NCI-H2171 (cell line): ENCODE measurements at places on chromosomes 4 and X.

- no peak for DNase-seq
Observed at GRCh38 chr4:6953751-6954380, 44.2 kb downstream of the TBC1D14 start.

- DNase-seq: peak; percentile 9
Observed at GRCh38 chr4:118281611-118282442, 71.0 kb downstream of the PRSS12 start.

DNA sequence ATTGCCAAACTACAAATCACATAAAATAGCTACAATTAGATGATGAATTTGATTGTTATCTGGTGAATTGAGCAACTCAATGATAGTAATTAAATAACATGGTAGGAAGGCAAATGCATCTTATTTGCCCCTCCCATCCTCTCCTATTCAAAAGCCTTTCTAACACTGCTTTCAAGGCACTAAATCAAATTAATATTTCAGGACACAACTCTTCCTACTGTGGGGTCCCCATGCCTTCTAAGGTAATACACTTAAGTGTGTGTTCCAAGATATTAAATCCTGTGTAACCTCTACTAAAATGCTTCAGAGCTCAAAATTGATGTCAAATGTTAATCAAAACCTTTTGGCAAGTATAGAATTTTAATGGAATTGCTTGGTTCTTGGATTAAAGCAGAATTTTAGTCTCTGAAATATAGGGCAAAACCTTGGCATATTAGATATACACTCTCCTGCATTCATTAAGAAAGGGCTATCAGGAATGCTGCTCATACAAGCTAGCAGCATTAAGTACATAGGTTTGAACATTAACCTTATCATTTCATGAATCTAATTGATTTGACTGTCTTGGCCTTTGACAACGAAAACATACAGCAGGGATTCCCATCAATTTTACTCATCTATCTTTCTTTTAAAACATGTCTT, 371.8 kb upstream of the GALNTL6 start:
- DNase-seq: no peak

DNA sequence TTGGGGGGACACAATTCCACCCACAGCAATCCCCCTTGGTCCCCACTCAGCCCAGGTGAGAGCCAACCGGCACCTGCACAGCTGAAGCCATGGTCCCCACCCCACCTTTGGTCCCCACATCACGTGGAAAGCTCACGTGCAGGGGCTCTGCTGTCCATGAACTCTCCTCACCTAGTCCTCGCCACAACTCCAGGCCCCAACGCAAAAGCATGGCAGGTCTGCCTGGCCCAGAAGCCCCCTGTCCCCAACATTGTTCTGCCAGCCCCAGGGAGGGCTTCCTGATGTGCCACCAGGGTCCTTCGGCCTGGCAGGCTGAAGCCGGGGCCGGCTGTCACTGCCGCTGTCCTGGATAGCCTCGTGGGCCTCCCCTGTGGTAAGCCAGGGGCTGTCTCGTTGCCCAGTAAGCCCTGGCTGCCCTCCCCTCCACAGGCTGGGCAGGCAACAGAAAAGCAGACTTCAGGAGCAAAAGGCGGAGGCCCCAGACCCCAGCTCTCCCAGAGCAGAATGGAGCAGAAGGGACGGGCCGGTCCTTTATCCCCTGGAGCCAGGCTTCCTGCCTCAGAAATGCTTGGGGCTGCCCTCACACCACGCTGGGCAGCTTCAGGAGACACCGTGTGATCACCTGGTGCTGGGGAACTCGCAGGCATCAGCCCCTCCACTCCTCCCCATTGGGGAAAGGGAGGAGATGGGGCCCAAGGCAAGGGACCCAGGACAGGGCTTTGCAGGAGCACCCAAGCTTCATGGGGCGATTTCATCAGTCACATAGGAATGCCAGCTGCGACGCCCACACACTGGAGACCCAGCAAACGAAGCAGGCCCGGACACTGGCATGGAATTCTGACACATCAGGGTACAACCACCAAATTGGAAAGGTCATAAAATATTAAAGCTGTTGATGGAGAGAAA, 103.7 kb downstream of the ADRA2C start:
- DNase-seq: no peak

DNA sequence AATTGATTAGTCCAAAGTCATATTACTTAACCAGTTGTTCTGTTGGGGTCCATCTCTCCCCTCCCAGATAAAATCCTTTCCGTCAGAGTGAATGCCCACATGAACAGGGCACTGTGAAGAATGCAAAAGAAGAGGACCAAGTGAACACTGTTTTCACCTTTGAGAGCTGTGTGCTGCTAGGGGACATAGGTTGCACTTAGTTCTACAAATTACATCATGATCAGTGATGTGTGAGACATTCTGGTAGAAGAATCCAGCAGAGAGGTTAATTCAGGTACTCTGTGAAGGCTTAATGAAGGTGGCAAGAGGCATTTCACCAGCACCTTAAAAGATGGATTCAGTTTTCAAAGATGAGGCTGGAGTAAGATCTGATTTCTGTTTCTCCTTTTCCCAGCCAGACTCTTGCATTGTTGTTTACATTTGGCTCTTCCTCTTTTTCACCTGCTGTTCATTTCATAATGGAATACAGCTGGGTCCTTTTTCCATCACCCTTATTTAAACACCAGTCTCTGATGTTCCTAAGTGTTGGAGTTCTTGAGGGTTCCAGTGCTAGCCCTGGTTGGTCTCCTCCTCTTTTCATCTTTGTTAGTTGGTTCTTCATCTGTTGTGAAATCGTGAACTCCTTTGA, 10.9 kb downstream of the GAB1 start:
- DNase-seq: no peak
